Stimulated activated CD4-positive, alpha-beta T cell treated with anti-CD3 and anti-CD28 coated beads, TNF-alpha, amount 100 ng/mL, for 4 hours (primary cell): ENCODE measurements at places on chromosomes 2 and 18.

- no peak for DNase-seq
Observed at GRCh38 chr18:49021076-49021432, 70.3 kb upstream of the SMAD7 start.

GRCh38 chr2:64228126-64228678 is 84.0 kb upstream of the PELI1 start:
- peak; percentile 21 for DNase-seq

DNA sequence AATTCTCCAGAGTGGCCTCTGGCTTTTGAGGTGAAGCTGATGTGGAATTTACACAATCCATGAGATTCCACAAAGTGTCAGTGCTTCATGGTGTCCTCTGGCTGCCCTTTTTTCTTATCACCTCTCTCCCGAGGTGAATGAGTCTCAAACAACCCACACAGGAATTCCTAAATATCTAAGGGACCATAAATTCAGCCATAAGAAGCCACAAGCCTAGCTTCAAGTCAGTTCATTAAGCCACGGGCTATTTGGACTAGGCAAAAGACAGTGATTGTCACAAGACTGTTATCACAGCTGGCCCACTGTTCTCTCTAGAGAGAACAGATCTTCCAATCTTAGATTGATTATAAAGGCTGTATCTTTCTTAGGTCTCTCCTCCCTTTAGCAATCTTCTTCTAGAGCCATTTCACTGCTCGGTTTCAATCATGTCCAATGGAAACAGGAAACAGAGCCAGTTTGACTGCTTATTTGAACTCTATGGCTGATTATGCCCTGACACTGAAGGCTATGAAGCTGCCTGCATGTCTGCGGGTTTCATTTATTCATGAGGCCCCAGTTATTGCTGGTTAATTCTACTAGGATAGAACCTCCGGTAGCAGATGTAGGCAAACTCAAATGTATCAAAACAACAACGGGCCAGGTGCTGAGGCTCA is 4.1 kb downstream of the NEMP2 start:
- no peak for DNase-seq

GRCh38 chr2:106339132-106339531 is 129.1 kb downstream of the RGPD3 start:
- no peak for DNase-seq
